Stimulated activated CD4-positive, alpha-beta T cell treated with anti-CD3 and anti-CD28 coated beads, TNF-alpha, amount 100 ng/mL, for 24 hours (primary cell): ENCODE measurements at places on chromosomes 7 and 10.

- DNase-seq, result no peak
These were observed 57.0 kb upstream of the GLCCI1 start for GRCh38 chr7:7911369-7912123.

DNA sequence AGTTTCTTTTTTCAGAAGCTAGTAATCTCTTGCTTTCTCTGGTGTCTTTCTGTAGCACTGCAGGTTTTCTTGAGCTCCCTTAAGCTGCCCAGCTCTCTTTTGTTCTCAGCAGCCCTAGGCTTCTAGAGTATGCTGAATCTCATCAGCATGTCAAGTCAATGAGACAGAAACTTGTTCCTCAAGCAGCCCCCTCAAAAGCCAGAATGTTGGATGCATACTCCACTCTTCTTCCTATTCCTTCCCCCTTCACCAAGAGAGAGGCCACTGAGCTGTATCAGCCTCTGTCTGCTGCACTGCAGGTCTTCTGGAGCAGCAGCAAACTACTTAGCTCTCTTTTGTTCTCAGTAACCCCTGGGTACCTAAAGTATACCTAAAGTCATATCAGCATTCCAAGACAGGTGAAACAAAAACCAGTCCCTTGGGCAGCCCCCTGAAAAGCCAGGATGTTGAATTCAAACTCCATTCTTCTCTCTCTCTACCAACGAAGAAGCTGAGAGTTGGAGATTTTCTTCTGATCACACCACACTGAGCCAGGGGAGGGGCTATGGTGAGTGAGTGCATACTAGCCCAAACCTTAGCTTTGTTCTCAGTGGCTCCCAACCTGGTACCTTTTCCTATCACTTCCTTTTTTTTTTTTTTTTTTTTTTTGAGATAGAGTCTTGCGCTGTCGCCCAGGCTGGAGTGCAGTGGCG is 73.3 kb upstream of the WAC start:
- DNase-seq, result no peak

DNA sequence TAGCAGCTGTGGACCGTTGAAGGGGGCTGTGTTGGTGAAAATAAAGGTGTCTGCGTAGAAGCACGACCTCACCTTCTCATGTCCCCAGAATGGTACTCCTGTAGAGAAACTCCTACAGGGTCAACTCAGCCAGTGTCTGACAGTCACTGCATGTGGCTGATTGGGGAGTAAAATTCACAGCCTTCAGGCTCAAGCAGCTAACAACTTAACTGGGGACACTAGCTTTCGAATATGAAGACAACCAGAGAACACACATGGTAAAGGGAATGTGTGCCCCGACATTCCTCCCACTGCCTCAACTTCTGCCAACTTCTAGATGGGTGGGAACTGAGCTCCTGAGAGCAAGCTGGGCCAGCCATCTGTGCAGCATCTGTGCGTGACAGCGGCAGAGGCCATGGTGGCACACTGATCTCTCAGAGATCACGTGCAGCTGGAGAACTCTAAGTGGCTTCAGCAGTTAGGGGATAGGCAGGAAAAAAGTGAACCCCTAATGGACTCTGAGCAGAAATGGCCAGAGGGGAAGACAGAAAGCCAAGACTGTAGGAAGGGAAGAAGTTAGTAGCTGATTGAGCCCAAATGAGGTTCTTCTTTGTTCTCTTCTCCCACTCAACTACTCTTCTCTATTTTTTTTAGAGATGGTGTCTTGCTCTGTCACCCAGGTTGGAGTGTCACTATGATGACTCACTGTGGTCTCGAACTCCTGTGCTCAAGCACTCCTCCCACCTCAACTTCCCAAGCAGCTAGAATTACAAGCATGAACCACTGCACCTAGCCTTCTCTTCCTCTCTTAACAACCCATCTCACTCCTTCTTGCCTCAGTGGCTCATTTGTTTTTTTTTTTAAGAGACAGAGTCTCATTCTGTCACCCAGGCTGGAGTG is 280.8 kb downstream of the ZEB1 start:
- DNase-seq, result no peak

DNA sequence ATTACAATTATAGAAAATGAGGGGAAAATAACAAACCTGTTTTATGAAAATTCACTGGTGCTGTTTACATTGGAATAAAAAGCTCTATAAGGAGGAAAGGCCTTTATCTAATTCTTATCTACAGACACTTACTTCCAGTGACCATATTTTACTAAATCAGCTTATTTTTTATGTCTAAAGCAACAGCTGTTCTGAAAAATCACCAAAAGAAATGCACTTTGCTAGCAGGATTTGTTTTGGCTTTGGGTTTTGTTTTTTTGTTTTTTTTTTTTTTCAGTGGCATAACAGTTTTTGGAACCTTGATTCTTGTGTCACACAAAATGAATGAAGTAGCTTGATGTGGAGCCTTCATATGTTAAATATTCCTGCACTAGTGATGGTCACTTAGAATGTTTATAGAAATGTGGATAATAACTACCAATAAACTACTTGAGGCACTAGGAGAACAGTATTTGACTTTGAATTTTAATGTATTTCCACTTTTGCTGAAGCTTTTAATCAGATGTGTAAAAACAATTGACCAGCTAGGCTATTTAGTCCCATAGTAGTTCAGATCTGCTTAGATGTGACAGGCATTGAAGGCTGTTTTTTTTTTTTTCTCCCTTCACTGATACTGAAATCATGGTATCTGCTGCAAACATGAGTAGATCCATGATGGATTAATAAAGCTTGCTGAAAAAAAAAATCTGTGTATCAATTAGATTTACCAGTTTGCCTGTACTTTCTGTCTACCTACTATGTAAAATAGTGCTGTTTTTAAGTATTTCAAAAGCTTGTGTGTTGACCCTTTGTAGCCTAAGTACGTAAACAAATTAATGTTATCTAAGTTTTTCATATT is 2.8 kb downstream of the ARL4A start:
- DNase-seq, result no peak

- DNase-seq, result no peak
These were observed 469.3 kb upstream of the KLF6 start for GRCh38 chr10:4254101-4254994.

- no peak for DNase-seq
These were observed 328.6 kb downstream of the CRPPA start for GRCh38 chr7:16092711-16093110.

GRCh38 chr7:26792006-26792405 is 72.4 kb downstream of the SKAP2 start:
- no peak for DNase-seq

DNA sequence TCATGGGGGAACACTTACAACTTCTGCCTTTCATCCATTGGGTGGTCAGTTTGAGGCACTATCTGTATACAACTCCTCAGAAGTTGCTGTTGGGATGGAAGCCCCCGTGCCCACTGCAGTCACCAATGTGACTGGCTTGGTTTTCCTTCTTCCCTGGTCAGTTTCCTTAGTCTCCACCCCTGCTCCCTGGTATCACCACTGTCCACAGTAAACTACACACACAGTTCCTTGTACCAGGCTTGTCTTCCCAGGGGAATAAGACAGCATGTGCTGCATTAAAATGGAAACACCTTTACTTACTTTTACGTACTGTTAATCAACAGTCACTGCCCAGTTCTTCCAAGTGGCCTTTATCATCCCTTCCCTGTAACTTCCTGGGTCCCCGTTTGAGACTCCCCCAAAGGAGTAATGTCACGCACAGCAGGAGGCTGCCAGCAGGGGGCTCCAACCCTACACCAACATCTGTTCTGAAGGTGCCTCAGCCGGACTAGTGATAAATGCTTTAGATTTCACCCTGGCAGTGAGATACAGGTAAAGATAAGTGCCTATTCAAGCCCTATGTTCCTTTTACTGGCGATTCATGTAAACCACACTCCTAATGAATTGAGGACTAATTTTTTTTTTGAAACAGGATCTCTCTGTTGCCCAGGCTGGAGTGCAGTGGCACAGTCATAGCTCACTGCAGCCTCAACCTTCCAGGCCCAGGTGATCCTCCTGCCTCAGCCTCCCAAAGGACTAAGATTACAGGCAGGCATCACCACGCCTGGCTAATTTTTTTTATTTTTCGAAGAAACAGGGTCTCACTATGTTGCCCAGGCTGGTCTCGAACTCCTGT is 45.3 kb upstream of the PIK3AP1 start:
- DNase-seq, result peak; percentile 48

DNA sequence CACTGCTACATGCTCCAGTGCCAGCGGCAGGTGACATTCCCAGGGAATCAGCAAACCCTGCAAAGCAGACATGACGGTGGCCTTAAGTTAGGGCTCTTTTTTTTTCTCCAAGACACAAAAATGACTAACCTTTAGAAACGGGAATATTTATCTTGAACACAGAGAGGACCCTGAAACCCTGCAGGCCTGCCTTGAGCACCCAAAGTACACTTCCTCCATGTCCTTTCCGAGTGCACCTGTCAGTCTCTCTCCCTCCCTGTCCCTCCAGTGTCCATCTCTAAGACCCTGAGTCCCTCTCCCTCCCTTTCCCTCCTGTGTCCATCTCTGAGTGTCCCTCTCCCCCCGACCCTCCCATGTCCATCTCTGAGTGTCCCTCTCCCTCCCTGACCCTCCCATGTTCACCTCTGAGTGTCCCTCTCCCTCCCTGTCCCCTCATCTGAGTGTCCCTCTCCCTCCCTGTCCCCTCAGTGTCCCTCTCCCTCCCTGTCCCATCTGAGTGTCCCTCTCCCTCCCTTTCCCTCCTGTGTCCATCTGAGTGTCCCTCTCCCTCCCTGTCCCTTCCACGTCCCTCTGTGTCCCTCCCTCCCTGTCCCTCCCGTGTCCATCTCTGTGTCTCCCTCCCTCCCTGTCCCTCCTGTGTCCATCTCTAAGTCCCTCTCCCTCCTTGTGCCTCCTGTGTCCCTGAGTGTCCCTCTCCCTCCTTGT is 51.2 kb upstream of the CAMK2B start:
- no peak for DNase-seq

DNA sequence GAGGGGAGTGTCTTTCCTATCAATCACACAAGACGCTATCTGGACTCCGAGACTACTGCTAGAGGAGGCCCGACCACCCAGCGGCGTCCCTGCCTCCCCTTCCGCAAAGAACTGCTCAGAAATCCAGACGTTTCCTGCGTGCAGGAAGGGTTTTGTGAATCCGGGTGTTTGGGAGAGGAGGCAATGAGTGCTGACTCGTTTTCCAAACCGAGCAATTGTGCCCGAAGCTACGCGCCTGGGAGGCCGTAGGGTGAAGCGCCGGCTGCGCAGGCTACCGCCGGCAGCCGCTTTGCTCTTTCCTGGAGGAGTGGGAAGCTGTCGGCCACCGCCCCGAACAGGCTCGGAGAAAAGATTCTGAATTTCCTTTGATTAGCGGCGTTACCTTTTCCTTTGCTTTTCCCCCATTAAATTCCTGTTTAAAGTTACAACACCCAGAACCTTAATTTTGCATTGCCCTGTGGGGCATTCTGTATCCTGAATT is 5.3 kb downstream of the VAX1 start:
- no peak for DNase-seq

- no peak for DNase-seq
These were observed 303.5 kb downstream of the PTPRN2 start for GRCh38 chr7:158284121-158284520.

DNA sequence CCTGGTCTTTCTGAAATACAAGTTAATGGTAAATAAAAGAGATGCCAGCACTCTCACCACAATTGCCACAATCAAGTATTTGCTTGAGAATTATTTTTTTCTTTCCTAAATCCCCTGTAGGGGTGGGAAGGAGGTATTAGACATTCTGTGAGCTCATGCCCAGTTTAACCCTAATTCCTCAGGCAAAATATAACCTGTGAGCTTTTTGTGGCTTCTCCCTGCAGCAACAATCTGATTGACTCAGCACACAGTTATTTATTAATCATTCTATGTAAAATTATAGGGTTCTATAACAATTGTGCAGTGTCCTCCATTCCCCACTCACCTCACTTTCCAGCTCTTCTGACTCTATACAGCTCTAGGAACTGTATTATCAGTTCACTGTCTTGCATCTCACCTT is 66.3 kb downstream of the GLI3 start:
- DNase-seq, result no peak

- no peak for DNase-seq
These were observed 53.9 kb upstream of the PLPP4 start for GRCh38 chr10:120403109-120403508.

GRCh38 chr7:5997210-5997808 is 11.5 kb downstream of the PMS2 start:
- DNase-seq, result no peak

DNA sequence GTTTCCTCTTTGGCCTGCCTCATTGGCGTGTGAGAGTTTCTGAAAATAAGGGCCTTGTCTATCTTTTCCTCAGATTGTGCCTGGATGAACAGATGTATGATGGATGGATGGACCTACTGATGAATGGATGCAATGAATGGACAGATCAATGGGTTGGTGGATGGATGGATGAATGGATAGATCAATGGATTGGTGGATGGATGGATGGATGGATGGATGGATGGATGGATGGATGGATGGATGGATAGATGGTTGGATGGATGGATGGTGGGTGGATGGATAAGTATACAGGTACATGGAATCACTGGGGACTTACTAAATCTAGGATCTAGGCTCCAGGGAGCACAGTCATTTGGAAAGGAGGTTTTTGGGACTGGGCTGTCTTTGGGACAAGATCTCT is 331.9 kb downstream of the GRID1 start:
- no peak for DNase-seq
